ENCODE measurements at places on chromosomes 1 and 21.

DNA sequence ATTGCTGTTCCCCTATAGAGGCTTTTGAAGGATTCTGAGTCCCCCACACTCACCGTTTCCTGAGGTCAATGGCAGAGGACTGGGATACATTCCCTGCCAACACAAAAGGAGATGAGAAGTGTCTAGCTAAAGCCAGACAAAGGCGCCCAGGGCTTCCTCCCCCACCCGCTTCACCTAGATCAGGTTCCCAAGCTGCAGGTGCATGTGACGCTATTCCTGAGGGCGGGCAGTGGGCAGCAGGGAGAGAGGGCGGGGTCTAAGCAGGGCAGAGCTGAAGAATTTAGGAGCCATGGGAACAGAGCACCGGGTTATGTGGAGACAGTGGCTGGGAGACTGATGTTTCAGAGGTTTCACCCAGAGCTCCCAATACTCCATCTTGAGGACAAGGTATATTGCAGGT lies 6.0 kb upstream of the ARHGEF2 start:
- peak; percentile 37 for DNase-seq

DNA sequence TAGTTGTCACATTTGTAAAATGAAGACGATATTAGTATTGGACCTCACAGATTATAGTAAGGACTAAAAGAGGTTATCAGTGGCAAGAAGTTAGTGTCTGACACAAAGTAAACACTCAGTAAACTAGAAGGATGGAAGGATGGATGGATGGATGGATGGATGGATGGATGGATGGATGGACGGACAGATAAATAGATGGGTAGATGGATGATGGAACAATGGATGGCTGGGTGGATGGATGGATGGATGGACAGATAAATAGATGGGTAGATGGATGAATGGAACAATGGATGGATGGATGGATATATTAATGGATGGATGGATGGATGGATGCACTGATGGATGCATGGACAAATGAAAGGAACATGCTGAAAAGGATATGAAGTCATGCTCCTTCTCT lies 22.3 kb upstream of the KAZN start:
- DNase-seq = no peak

DNA sequence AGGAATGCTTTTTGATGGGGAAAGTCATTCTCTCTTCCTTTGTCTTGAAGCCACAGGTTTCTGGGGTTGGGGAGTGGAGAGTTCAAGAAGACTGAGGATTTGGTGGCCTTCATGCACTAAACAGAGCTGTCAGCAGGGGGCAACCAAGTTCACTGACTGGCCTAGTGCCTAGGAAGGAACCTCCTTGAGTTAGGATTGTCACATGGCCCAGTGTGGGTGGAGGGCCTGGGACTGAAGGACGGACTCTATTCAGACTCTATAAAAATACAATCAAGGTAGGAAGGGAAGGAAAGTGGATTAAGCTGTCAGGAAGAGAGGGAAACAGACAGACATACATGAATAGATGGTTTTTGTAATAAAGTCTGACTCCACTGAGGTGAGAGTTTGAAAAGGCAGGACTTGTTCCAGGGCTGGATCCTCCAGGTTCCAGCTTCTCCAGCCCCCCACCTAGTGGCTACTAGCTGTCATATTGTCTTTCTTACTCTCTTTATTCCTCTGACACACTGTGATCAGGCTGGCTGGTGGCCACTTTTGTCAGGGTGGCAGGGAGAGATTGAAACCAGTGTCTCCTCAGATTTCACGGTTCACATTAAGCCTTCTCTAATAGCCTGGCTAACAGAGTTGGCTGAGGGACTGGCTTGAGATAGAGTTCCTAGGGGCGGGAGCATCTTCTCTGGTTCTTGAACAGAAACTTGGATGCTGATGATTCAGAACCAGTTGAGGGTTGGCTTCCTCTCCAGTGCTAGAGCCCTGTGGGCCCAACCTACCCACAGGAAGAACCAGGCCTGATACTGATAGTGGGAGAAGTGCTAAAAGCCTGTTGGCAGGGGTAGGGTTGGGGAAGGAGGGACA lies 4.1 kb upstream of the SH3BGRL3 start:
- DNase-seq = peak; percentile 58

DNA sequence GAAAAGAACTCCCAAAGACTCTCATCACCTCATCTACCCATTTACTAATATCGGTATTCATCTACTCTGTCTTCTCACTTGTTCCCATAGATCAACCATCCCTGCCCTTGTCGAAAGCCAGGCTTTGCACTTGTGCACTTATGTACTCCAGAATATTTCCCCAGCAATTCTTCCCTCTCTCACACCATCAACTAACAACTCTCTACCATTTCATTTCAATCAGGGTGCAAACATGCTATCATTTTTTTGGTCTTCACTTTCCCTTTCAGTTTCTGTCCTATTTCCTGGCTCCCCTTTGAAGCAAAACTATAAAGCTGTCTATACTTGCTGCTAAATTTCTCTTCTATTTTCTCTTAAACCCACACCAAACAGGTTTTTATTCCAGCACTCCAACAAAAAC lies 6.7 kb downstream of the C1orf105 start:
- DNase-seq = no peak

GRCh38 chr1:89271341-89272015 lies 1.2 kb downstream of the GBP5 start:
- DNase-seq = no peak

GRCh38 chr1:41731516-41732030 lies 187.1 kb downstream of the HIVEP3 start:
- no peak for DNase-seq

DNA sequence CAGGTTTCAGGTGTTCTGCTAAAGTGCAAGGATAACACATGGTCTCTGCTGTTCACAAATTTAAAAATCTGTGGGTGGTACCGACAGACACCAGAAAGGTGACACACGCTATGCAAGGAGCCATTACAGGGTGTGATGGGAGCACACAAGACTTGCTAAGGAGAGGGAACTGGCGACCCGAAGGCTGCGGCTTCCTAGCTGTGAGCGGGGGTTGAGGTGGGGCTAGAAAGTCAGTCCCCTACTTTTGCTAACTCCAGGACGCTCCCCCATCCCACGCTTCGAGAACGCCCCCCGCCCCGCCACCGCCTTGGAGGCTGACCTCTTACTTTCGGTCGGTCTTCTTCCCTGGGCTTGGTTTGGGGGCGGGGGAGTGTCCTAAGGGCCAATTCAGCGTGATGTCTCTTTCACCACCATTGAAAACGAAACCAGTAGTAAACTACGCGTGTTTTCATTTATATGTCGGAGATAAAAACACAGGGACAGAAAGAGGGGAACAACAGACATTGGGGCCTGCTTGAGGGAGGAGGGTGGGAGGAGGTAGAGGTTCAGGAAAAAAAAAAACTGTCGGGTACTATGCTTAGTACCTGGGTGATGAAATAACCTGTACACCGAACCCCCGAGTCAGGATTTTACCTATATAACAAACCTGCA lies 1.1 kb downstream of the CKS1B start:
- peak; percentile 68 for DNase-seq

- peak; percentile 60 for DNase-seq
Measured at GRCh38 chr1:93346421-93346993, 800 bp downstream of the DR1 start.

GRCh38 chr1:18009478-18009961 lies 98.1 kb upstream of the IGSF21 start:
- DNase-seq = peak; percentile 15

GRCh38 chr1:99551812-99552614 lies 93.9 kb upstream of the PALMD start:
- no peak for DNase-seq

- no peak for DNase-seq
Measured at GRCh38 chr1:12302798-12303447, 73.1 kb downstream of the VPS13D start.

GRCh38 chr1:92481971-92482664 lies 4.6 kb downstream of the GFI1 start:
- DNase-seq = no peak

DNA sequence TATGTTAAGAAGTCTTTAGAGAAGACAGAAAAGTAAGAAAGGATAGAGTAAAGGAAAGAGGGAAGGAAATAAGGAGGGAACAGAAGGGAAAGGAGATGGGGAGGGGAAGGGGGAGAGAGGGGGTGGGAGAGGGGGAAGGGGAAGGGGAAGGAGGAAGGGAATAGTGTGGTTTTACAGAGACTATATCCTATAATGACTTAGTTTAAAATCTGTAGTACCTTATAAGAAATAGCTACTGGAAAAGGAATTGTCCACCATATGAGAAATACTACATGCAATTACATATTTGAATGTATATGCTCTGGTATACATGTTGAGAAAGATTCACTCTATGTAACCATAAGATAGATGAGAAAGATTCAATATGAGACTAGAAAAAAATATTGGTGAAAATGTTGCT lies 1042.3 kb downstream of the BRINP3 start:
- DNase-seq = no peak
